ENCODE measurements at places on chromosomes 13 and 19.

DNA sequence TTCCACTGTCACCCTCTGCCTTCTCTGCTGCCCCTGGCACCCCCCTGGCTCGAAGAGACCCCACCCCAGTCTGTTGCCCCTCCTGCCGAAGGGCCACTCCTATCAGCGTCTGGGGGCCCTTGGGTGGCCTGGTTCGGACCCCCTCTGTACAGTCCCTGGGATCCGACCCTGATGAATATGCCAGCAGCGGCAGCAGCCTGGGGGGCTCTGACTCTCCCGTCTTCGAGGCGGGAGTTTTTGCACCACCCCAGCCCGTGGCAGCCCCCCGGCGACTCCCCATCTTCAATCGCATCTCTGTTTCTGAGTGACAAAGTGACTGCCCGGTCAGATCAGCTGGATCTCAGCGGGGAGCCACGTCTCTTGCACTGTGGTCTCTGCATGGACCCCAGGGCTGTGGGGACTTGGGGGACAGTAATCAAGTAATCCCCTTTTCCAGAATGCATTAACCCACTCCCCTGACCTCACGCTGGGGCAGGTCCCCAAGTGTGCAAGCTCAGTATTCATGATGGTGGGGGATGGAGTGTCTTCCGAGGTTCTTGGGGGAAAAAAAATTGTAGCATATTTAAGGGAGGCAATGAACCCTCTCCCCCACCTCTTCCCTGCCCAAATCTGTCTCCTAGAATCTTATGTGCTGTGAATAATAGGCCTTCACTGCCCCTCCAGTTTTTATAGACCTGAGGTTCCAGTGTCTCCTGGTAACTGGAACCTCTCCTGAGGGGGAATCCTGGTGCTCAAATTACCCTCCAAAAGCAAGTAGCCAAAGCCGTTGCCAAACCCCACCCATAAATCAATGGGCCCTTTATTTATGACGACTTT lies 2.0 kb downstream of the ZFP36 start:
- peak; percentile 19 for DNase-seq

DNA sequence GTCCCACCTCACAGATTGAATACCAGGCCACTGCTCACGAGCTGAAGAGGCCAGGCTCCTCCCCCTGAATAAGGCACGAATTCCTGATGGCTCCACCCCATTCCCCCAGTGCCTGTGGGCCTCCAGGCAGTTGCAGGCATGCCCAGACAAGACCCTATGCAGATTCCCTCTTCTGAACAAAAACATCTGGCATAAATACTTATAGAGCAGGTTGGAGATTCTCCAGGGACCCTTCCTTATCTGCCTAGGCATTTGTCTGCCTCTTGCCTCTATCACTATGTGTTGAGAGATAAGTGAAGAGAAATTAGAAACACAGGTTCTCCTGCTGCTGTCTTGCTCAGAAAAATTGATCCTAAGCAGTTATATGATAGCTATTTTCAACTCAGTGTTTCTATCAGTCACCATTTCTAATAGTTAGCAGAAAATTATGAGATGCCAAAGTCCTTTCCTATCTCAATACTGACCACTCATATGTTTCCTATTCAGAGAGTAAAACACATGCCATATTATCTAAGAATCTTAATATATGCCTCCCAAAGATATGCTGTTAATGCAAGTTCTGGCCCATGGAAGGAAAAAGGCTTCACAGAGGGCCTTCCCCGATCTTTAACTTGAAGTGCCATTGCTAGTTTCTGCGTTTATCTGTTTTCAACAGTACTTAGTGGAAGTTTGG lies 364.0 kb downstream of the KCTD12 start:
- no peak for DNase-seq

DNA sequence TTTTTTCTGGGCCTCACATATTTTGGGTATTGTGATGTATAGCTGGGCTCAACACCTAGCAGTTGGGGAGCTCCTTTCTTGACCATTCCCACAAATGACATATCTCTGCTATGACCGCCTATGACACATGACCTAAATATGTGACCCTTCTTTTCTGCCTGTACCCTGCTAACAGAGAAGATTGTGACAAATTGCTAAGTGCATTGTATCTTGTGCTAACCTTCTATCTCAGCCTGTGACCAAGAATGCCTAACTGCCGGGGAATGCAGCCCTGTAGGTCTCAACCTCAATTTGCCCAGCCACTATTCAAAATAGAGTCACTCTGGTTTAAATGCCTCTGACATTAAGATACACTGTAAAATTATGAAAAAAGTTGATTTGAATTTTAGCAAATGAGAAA lies 6.8 kb upstream of the ZNF429 start:
- no peak for DNase-seq

DNA sequence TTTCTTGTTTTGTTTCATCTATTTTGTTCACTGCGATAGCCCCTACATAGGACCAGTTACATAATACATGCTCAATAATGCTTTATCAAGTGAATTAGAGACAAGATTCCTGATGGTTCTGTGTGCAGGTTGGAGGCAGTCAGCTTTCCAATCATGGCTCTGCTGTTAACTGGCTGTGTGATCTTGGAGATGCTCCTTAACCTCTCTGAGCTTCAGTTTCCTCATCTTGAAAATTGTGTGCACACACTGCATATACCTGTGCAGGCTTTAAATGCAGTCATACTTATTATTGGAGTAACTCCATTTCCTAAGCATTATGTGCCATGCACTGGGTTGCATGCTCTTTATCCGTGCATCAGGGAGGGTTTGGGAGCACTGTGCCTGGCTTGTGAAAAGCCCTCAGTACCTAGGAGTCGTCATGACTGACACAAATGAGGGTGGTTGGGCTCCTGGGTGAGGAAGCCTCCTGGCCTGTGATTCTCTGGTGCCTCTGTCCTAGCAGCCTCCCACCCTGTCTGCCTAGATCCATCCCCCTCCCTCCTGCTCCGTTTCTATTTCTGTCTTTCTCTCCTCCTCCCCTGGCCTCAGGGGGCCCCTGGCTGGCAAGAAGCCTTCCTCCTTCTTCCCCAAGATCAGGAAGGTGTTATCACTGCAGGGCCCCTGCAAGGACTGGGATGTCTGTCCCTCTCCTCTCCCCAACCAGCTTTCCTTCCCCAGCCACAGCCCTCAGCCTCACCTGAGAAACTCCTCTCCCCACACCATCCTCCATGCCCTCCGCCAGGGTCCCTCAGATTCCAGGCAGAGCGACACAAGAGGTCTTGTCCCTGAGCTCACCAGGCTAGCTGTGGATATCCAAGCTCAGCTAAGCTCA lies 8.7 kb downstream of the IFNL1 start:
- DNase-seq = no peak

Data from RPMI8226 (cell line).